ENCODE measurements at places on chromosomes 11 and 22.
A peak's percentile ranks its signal among the peaks of the same experiment; 100 is the strongest.

GRCh38 chr11:11580012-11580411, 41.8 kb downstream of the GALNT18 start:
- no peak for DNase-seq

GRCh38 chr11:129969920-129970319, 32.7 kb downstream of the PRDM10 start:
- DNase-seq: no peak

DNA sequence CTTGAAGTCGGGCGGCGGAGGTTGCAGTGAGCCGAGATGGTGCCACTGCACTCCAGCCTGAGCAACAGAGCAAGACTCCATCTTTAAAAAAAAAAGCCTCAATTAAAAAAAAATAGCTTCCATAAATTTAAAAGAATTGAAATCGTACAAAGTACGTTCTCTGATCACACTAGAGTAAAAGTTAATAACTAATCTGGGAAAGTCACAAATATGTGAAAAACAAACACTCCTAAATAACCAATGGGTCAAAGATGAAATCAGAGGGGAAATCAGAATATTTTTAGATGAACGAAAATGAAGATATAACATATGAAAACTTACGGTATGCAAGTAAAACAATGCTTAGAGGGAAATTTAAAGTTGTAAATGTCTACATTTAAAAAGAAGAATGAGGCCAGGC, 19.8 kb downstream of the NEFH start:
- DNase-seq: no peak

GRCh38 chr11:44737245-44738085, 10.7 kb downstream of the TSPAN18 start:
- DNase-seq: no peak

- no peak for DNase-seq
These were observed 9.8 kb downstream of the POU2AF3 start for GRCh38 chr11:111308140-111308539.

GRCh38 chr11:119729951-119730613, 1.1 kb upstream of the NECTIN1 start:
- no peak for DNase-seq

GRCh38 chr11:8593935-8594909, at the start of gene STK33:
Gene STK33, minus strand, starts transcription at chr11:8594228. Its CDS starts 119,323 bp downstream, at chr11:8474905.
- DNase-seq: peak; percentile 27

- DNase-seq: no peak
These were observed 56.8 kb downstream of the CD6 start for GRCh38 chr11:61028135-61028729.

DNA sequence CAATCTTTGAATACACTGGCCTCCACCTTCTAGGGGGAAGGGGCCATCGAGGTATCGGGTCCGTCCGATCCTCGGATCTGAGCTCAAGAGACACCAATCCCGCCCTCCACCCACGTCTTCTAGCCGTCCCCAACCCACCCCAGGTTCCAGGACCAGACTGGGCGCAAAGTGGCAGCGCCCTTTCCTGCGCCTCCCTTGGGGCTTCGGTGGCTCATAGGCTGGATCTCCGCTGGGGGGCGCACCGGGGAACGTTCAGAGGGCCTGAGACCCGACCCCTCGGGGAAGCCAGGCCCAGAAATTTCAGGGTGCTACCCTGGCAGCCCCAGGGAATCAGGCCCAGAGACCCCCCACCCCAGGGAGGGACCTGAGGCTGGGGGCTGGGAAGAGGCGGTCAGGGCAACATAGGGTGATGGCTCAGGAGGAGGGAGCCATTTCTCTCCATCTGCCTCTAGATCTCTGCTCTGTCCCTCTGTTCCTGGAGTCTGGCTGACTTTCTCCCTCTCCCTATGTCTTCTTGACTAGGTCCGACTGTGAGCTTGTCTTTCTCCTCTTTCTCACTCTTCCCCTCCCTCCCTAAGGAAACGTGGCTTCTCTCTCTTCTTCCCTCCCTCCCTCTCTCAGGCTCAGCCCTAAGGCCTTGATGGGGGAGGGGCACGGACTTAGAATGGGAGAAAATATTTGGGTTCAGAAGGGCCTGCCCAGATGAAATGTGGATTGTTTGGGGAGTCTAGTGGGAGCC, 1.1 kb downstream of the CREB3L1 start:
- peak; percentile 67 for DNase-seq

DNA sequence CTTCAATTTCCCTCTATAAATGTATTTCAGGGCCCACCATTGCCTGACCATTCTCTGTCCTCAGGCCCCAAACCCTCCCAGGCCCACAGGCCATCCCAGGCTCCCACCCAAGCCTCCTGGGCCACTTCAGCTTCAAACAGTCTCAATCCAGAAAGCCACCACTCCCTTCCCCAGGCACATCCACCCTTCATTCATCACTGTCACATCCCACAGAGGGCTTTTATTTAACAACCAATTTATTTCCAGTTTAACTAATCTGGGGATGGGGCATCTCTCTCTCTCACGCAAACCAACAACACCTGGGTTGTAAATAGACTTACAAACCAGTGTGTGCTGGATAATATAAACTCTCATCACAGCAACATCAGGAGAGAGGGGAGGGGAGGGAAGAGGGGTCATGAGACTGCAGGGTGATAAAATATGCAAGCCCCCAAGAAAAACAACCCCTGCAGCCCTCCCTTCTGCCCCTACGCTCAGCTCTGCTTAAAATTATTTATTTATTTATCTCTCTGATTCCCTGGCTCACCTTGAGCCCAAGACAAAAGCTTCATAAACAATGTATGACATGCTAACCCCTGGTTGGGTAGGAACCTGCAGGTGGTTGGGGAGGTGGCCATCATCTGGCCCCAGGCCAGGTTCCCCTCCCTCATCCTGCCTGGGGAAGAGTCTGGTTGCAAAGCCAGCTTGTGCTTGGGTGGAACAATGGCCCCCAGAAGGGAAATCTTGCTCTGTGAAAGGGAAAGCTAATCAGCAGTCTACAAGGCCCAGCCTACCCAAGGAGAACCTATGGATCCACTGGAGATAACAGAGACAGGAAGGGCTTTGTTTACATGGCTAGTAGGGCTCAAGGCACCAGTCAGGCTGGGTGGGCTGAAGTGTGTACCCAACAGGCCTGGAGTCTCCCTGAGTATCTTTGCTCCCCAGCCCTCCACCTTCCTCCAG, 359.2 kb downstream of the BUD13 start:
- no peak for DNase-seq

- DNase-seq: no peak
These were observed 21.8 kb upstream of the WNT7B start for GRCh38 chr22:45998638-45999378.

GRCh38 chr22:39825661-39826102, 67.9 kb downstream of the ENTHD1 start:
- no peak for DNase-seq

DNA sequence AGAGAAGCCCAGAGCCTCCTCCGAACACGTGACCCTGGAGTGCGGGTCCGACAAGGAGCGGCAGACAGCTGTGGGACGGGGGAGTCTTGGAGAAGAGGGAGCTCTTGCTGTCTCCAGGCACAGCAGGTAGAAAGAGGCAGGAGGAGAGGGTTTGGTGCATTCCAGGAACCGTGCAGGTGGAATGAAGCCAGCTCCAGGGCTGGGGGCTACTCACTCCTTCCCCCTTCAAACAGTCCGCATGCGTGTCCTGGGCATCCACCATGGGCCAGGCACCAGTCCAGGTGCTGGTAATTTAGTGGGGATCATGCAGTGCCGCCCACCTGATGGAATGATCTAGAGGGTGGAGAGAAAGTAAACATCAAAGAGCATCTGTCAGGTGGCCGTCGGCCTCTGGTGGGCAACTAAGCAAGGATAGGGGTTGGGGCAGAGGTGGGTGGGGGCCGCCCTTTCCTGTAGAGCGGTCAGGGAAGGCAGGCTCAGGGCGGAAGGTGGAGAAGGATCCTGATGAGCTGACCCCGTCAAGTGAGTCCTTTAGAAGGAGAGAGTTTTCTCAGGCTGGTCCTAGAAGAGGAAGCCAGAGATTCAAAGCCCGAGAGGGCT, 850.0 kb downstream of the TBC1D22A start:
- no peak for DNase-seq

DNA sequence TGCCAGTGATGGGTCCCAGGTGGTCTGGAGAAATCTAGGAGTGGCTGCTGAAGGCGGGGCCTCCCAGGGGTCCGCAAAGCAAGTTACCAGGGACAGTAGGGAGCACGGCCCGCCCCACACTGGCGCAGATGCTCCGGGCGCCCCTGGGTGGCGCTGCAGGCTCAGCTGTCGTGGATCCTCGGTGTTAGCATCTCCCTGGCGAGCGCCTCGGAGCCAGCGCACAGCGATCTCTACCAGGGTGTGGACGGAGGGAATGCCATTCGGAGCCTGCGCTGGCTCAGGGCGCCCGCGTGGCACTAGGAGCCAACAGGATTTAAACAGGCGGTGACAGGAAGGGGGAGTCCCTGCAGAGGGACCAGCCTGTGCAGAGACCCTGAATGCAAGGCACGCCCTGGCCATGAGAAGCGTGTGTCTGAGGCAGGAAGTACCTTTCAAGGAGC, 20.2 kb downstream of the FADS3 start:
- DNase-seq: peak; percentile 85

DNA sequence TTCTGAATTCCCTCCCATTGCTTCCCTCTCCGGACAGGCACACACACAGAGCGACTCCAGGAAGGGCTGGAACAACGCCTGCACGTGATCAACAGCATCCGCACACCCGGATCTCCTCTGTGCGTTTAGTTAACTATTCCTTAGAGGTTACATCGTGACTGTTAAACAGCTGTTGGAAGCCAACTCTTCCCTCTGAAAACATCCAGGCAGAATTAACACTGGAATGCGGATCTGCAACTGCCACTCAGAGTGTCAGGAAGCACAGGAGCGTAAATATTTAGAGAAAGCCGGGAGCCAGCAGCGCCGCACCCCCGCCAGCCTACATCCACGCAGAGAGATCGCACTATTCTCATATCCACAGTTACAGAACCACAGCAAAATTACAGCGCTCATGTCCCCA, 46.2 kb downstream of the SHANK2 start:
- peak; percentile 71 for DNase-seq

DNA sequence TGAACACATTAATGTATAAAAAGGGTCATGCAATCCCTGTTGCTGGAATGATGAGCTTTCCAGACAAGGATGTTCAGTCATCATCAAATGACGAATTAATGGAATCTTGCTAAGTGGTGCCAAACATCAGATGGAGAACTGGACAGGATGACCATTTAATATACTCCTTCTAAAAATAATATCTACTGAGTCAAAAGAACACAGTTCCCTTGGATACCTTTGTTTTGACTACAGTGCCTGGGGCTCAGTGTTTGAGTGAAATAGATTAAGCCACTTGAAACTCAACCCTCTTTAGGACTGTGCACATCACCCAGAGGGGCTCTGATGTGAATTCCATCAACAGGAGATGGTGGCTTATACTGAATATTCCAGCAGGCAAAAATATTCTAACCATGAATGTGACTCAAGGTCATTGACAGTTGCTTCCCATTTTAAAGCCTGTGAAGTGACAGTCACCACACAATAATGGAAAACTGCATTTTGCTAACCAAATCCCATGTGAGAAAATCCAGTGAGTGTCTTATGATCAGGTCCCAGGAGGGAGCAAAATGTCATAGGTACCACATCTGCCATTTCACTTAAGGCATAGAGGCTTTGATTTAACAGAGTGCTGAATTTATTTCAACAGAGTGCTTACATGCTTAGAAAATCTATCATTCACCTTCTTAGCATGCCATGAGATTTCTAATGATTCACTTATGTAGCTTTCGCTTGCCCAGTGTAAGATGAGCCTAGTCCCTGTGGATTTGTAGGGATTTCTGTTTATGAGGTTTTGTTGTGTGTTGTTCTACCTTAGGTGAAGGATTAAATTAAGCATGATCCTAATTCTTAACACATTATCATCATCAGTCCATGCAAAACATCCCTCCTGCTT, 41.3 kb upstream of the SLN start:
- DNase-seq: peak; percentile 47

DNA sequence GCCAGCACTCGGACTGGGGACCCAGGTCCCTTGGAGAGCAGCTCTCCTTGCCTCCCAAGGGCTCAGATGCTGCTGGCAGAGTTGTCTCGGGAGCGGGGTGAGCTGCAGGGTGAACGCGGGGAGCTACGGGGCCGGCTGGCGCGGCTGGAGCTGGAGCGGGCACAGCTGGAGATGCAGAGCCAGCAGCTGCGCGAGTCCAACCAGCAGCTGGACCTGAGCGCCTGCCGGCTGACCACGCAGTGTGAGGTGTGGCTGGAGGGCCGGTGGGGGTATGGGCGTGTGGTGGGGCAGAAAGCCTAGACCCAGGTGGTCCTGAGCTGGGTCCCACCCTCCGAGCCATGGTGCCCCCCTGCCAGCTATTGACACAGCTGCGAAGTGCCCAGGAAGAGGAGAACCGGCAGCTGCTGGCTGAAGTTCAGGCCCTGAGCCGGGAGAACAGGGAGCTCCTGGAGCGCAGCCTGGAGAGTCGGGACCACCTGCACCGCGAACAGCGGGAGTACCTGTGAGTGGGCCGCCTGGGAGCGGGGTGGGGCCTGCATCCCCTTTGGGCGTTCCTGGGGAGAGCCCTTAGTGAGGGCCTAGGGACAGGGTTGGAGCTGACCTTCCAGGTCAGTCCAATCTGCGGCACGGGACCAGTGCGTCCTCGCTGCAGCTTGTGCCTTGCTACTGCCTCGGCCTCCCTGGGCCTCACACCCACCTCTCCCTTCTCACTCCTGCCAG, 5.8 kb upstream of the RPS6KA4 start:
- DNase-seq: no peak

DNA sequence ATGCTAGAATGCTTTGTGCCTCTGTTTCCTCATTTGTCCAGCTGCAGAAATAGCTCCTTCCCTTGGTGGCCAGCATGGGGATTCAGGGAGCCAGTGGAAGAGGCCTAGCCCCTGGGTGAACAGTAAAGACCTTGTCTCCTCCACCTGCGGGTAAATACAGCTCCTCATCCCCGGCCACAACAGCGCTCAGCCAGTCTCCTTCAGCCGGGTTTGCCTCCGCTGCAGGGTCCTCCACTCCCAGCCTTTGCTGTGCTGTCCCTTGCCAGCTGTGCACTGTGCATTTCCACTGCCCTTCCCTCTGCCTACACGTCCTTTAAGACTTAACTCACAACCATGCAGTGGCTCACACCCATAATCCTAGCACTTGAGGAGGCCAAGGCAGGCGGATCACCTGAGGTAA, 1.5 kb upstream of the CDC42EP1 start:
- no peak for DNase-seq

DNA sequence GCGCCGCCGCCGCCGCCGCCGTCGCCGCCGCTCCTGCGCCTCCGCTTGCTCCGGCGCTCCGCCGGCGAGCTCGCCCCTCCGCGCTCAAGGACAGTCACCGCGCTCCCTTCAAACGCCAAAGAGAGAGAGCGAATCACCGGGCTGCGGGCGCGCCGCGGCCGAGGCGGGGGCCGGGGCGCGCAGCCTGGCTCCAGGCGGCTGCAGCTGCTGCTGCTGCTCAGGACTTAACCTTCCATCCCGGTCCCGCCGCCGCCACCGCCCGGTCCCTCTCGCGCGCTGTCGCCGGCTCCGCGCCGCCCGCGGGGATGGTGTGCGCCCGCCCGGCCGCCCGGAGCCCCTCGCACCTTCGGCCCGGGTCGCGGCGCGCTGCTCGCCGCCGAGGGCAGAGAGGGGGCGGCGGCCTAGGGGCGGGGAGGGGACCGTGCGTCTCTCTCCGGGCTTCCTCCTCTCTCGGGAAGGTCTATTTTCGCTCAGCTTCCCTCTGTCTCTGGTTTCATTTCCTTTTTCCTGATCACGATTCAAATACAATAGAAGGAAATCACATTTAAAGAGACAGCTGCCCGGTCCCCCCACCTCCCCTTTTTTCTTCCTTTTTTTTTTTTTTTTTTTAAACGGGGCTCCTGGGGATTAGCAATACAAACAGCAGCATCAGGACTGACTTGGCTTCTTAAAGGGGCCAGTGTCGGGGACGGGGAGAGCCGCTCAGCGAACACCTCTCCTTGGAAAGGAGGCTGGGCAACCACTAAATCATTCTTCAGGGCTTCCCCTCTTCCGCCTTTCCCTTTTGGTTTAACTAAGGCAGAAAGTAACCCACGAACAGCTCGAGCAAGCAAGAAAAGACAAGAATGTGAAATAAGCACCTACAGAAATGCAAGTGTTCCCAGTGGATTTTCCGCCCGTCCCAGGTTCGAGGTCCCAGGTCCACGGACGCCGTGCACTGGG, 22.1 kb downstream of the LMO2 start:
- peak; percentile 56 for DNase-seq
